Osteocyte (in vitro differentiated cells): ENCODE measurements at places on chromosomes 11 and 22.
A peak's percentile ranks its signal among the peaks of the same experiment; 100 is the strongest.

DNA sequence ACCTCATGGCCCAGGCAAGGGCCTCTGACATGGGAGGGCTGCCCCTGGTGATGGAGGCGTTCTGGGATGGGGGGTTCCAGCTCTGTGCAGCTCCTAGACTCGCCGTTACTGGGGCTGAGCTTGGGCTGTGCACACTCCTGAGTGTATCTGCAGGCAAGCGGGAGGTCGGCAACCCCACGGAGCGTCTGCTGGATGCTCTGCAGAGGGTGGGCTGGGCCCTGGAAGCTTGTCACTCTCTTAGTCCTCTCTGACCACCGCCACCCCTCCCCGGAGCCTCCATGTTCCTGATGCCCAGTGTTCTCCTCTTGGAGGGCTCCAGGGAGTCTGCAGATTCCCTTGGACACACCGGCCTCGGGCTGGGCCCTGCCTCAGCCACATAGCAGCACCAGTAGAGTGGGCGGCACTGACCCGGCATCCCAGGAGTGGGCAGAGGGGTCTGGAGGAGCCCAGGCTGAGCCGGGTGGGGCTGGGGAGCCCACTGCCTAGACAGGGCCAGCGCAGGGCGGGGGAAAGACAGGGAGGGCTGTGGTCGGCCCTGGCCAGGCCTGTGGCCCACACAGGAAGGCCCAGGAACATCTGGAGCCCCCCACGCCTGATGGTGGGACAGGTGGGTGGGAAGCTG, 20.6 kb upstream of the MUC5B start:
- peak; percentile 84 for DNase-seq

- DNase-seq: no peak
Measured at GRCh38 chr11:71399341-71399740, 48.9 kb downstream of the DHCR7 start.

- no peak for DNase-seq
Measured at GRCh38 chr11:72771507-72771906, 19.3 kb upstream of the ARAP1 start.

DNA sequence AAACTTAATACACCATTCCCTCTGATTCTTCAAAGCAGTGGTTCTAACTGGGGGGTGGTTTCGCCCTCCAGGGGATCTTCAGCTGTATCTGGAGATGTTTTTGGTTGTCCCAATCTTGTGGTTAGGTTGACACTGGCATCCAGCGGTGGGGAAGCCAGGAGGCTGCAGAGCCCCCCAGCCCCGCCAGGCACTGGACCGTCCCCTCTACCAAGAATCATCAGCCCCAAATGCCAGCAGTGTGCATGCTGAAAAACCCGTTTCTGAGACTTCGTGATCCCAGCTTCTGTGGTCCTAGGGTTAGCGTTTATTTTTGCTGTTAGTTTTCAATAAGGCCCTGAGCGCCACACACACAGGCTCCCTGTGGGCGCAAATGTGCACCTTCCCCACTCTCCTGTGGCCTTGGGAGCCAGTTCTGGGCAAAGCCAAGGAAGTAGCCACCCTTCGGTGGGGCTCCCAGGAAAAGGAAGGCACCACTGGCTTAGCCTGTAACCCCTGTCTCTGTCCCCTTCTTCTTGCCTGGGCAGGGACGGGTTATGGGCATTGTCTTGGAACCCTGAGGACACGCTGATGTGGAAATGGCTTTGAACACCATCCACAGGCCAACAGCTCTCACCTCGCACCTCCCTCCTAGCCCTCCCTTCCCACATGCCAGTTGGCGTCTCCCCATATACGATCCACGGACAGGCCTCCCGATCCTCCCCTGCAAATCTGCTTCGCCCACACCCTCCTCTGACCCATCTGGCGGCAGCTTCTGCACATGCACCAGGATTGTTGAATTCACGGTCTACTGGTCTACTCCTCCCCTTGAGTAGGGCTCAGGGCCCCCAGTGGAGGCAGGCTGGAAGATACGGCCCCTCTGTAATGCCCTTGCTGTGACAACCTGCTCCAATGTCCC, 71.4 kb upstream of the CCND1 start:
- no peak for DNase-seq
